ENCODE measurements at places on chromosomes 16 and 17.
A peak's percentile ranks its signal among the peaks of the same experiment; 100 is the strongest.

DNA sequence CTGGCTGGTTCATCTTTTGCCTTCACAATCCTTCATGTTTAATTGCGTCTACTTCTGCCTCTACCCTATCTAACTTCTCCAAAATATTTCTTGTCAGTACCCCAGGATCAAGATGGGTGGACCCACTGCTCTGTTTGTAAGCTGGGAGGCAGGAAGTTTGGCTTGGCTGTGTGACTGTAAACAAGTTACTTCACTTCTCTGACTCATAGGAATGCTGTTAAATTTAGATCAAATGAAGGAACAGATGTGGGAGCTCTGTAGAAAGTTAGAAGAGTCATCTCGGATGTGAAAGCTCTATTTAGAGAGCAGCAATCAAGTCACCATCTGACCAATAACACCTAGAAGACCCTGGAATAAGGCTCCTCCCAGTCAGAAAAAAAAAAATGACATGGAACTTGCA lies 55.2 kb upstream of the MRTFB start:
- peak; percentile 80 for DNase-seq

GRCh38 chr17:62859146-62859545 lies 51.0 kb upstream of the MARCHF10 start:
- DNase-seq, result no peak

- DNase-seq, result no peak
Measured at GRCh38 chr16:31877876-31878642, 4.5 kb downstream of the ZNF267 start.

DNA sequence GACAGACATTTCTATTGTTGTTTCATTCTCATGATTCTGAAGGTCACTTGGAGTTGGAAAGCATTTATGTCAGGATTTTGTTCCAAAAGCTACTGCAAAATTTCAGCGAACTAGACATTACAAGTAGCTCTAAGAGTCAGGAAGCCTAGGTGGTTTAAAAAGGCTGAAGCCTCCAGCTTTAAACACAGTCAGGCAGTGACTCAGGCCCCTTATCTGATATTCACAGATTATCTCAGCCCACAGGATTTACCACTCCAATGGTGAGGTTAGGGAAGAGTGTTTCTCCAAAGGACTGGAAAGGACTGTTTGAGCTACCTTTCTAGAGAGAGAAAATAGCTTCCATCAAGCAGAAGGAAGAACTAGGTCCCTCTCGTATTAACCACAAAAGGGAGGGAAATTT lies 624.4 kb upstream of the C16orf82 start:
- DNase-seq, result no peak

GRCh38 chr16:58087209-58087913 lies 41.8 kb downstream of the CFAP20 start:
- DNase-seq, result no peak

GRCh38 chr16:88533932-88534637 lies 36.1 kb upstream of the ZC3H18 start:
- DNase-seq, result no peak
